Mesenchymal stem cell (in vitro differentiated cells and primary cell): ENCODE measurements at places on chromosomes 16 and 17.

- peak; percentile 77 for DNase-seq
Observed at GRCh38 chr16:48385253-48386150, at the start of gene SIAH1. Gene SIAH1, minus strand, starts transcription at chr16:48385413. Its CDS starts 22,985 bp downstream, at chr16:48362428.

DNA sequence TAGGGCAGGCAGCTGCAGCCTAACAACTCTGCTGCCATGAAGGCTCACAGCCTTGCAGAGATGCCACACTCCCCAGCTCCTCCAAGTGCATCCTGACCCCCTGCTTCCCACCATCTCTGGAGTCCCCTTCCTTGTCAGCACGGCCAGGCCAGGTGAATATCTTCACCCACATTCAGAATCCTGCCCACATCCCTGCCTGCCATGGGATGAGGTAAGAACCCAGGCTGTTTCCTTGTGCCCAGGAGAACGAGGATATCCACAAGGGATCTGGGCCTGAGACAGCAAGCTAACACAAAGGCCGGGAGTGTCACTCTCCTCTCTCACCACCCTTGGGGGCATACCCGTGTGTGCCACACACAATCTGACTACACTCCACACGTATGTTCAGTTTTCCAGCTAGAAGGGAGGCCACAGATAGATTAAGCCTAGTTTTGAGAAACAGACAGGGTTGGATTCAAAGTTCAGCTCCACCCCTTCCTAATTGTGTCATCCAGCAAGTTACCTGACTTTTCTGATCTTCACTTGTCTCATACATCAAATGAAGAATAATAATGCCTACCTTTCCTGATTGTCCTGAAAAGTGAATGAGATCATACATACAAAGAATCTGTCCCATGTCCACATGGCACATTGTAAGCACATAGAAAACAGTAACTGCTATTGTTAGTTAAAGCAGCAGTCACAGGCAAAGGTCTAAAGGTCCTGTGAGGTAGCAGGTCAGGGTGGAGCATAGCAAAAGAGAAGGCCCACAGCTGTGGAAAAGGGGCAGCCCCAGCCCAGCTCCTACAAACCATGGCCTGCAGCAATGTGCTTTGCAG, 17.4 kb upstream of the SUPT4H1 start:
- DNase-seq: no peak

DNA sequence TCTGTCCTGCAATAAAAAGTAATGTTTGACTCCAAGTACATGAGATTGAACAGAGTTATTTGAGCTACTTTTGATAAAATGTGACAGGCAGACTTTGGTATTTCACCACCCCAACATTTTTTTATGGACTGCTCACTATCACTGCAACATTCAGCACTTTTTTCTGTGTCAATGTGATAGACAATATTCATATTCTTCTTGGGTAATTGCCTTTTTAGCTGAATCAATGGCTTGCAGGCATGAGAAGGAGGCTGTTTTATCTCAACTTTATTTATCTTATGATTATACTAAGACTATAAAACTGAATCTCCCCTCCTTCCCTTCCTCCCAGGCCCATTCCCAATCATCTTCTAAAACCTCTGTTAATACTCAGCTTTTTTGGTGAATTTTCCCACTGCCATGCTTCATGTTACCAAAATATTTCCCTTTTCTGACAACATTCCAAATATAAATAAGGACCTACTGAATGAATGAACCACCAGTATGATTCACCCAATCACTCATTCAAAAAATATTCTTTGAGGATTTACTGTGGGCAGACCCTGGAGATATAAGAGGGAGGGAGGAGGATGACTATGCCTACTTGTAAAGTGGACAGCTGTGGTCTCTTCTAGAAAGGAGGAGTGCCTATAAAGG, 67.6 kb downstream of the CDH13 start:
- peak; percentile 65 for DNase-seq

DNA sequence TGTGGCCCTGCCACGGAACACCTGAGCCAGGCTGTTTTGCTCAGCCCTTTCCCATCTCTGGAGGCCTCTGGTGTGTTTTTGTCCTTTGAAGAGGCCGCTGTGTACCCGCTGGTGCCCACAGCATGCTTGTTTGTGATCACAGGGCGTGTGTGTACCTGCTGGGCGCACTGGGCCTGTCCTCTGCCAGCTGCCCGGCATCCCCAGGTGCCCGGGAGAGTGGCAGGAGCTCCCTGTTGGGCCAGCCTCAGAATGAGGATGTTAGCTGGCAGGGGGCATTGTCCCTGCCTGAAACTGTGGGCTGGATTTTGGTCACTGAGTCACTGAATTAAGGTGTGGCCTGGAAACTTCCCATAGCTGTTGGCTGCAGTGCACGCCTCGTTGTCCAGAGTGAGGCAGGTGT, 31.1 kb downstream of the BAIAP2 start:
- no peak for DNase-seq

DNA sequence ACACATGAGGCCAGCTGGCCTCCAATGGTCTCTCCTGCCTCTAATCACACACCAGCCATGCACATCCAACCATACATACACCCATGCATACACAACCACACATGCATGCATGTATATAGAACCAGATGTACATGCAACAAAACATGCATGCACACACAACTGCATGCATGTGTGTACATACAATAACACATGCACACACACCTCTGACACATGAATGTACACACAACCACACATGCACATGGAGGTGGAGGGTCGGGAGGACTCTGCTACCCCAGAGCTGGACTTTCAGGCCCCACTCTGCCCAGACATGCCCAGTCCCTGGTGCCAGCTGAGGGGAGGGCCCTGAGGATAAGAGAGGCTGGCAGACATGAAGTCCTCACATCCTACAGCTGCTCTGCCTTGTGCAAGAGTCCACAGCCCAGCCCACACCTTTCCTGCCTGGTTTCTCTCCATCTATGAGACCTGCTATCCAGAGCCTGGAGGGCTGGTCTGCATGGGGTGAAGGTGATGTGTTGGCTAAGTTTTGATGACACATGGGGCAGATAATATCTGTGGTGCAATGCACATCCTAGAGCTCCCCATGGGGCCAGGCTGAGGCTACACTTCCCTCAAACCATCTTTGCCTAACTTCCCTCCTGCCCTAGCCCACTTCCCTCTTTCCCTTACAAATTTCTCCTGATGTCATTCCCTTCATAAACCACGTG, 50.9 kb upstream of the SDK2 start:
- DNase-seq: no peak

GRCh38 chr17:64155751-64156544, 26.0 kb upstream of the ERN1 start:
- DNase-seq: peak; percentile 9

- DNase-seq: no peak
Observed at GRCh38 chr17:40456396-40456951, 13.2 kb downstream of the IGFBP4 start.

- no peak for DNase-seq
Observed at GRCh38 chr17:45227926-45228762, 6.5 kb downstream of the FMNL1 start.

DNA sequence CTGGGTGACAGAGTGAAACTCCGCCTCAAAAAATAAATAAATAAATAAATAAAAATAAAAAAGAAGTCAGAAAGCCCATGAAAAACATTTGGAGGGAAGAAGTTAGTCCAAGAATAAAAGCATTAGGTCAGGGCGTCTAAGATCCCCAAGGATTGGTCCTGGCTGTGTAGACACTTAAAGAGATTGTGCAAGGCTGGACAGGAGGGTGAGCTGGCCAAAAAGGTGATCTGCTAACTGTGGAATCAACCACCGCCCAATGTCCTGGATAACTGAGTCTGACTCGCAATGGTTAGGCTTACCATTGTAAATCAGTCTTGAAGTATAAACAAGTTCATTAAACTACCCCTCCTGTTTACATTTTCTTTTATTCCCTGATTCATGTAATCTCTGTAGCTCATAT, 8.8 kb upstream of the ABCA8 start:
- DNase-seq: no peak

- no peak for DNase-seq
Observed at GRCh38 chr17:55664287-55664686, 58.4 kb downstream of the TMEM100 start.

DNA sequence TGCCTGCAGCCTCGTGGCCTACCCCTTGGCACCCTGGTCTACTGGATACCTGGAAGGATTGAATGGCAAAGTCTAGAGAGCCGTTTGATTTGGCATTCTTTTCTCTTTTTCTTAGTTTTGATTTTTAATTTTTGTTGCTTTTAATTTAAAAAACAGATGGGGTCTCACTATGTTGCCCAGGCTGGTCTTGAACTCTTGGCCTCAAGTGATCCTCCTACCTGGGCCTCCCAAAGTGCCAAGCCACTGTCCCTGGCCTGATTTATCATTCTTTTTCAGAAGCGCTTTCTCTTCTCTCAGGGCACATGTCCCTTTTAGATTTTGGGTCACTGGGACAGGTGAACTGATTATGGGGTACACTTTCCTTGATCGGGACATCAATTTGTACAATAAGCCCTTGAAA, 10.8 kb downstream of the ZC3H18 start:
- no peak for DNase-seq

- DNase-seq: no peak
Observed at GRCh38 chr16:47990676-47991075, 165.1 kb downstream of the ABCC12 start.

- DNase-seq: no peak
Observed at GRCh38 chr17:61451538-61452300, 503 bp upstream of the TBX4 start.

DNA sequence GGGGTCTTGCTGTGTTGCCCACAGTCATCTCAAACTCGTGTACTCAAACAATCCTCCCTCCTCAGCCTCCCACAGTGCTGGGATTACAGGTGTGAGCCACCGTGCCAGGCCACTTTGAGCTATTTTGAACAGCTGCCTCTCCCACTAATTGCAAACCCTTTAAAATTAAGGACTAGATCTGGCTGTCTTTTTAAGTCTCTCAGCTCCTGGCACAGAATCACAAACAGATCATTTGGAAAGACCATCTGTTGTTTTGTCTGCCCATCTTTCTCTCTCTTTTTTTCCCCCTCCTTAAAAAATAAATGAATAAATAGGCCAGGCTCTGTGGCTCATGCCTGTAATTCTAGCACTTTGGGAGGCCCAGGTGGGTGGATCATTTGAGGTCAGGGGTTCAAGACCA, 10.9 kb upstream of the STAT3 start:
- DNase-seq: no peak

GRCh38 chr17:69574257-69575197, 160.0 kb downstream of the MAP2K6 start:
- DNase-seq: peak; percentile 64

DNA sequence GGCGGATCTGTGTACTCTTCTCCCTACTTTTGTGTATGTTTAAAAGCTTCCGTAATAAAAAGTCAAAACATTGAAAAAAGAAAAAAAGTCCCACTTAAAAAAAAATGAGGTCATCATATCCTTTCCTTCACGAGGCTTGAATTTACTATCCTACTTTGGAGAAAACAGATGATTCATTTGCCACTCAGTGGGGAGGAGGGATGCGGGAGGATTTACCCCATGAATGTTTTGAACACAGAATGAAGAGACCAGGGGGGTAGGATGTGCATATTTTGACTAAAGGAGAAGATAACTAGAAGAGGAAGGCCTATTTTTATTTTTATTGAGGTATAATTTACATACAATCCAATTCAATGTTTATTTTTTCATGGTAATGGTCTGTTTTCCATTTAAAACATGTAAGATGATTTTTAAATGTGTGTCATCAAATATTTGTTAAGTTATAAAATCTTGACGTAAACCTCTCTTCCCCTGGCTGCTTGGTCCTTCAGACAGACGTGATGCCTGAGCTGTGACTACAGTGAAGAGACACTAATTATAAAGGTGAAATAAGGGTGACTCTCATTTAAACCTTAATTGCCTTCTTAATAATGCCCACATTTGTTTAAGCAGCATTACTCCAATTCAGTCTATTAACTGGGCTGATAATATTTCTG, 135.4 kb upstream of the AXIN2 start:
- DNase-seq: peak; percentile 51

- DNase-seq: no peak
Observed at GRCh38 chr16:56262148-56262547, 70.9 kb downstream of the GNAO1 start.

GRCh38 chr17:38915639-38915995, 9.8 kb upstream of the LASP1NB start:
- DNase-seq: no peak

DNA sequence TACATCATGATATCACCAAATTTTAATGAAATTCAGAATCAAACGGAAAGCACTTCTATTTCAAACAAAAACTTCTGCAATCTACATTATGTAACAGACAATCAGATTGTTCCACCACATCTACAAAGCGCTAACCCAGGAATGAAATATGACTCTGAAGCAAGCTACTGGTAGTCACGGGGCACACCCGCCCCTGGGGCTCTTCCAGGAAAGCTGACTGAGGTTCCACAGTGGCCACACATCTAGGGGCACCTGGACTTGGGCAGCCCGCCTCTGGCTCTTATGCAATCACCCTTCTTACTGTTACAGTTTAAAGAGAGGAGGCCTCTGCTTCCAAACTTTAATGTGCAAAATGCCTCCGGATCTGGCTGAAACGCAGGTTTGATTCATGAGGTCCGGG, 27.5 kb downstream of the ZCCHC14 start:
- DNase-seq: peak; percentile 92
